CD4-positive, alpha-beta T cell (primary cell): ENCODE measurements at places on chromosomes 3 and 15.

DNA sequence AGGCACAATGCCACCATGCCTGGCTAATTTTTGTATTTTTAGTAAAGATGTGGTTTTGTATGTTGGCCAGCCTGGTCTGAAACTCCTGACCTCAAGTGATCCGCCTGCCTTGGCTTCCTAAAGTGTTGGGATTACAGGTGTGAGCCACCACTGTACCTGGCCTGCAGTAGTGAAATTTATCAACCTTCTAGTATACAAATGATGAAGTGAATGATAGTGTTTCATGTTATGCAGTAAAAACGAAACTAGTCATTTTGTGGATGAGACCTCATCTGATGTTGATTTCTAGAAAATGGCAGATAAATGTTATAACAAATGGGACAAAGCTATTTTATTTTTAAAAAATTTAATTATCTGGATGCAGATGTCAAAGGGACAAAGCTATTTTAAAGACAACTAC lies 32.9 kb downstream of the NXPE3 start:
- peaks cover 22% of the 10 kb centered on the region for H3K4me1 ChIP-seq
- H3K36me3 ChIP-seq = peaks cover 6% of the 10 kb centered on the region
- no peak for DNase-seq
- no peaks in the 10 kb centered on the region for H3K27me3 ChIP-seq
- no peak overlapping the region for H3K4me3 ChIP-seq
- no peak overlapping the region for H3K27ac ChIP-seq

DNA sequence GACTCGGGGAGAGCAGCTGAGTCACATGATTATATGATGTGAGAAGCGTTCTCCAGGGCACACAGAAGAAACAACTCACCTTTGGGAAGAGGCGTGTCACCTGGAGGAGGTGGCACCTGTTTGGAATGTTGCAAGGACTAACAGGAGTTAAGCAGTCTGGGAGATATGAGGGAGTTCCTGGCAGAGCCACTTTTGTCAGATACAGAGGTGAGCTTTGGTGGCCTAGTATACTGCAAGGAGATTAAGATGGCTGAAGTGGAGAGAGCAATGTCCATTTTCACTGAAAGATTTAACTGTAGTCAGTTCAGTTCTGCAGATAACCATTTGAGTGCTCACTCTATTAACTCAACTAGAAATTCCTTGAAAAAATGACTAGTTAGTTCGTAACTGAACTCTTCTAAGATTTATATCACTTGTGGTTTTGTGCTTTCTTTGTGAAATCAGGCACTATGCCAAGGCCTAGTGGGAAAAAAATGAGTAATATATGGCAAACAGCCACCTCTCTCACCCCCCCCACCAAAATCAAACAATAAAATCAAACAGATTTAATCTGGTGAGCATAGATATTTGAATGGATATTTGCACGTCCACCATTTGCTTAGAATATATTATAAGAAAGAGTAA lies 61.3 kb downstream of the CRYBG3 start:
- H3K4me1 ChIP-seq = peaks cover 6% of the 10 kb centered on the region
- H3K27ac ChIP-seq = no peak overlapping the region
- H3K27me3 ChIP-seq = no peaks in the 10 kb centered on the region
- no peak overlapping the region for H3K4me3 ChIP-seq

DNA sequence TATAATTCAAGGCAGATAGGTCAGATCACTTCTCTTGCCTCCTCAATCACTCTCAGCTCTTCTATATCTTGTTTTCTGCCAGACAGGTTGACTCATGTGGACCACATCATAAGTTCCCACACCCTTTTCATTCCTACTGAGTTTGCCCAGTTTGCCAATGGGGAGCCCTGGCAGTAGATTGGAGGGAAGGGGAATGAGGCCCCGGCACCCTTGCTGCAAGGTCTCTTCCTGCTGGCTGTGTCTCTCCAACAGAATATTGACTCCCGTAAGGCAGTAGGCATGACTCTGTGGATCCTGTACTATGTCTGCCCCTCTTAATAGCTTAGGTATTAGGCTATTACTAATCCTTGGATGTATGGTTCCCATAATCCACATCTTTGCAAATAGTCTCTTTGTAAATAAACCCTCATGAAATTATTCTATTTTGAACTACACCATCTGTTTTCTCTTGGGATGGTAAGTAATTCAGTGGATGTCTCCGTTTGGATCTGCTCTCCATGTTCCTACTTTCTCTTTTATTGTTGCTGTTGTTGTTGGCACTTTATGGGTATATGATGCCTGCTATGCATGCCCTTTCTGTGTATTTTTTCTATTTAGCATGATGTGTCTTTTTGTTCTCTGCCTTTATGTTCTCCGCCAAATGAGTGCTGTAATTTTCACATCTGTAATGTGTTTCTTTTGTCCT lies 65.5 kb upstream of the DCBLD2 start:
- no peaks in the 10 kb centered on the region for H3K4me1 ChIP-seq
- no peaks in the 10 kb centered on the region for H3K36me3 ChIP-seq
- H3K27ac ChIP-seq = no peak overlapping the region

DNA sequence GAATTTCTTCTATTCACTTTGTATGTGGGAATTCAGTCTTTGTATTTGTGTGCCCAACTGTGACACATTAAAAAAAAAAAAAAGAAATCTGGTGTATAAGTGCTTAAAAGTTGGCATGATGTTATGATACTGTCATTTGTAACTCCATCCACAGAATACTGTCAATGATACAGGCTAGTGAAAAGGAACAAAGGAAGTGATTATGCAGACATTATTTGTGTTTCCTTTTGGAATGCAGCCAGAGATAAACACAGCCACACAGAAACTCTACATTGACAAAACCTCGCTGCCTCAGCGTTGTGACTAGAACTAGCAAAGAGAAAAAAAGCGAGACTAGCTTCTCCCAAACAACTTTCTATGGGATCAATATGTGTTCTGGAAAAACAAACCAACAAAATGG lies 519.2 kb upstream of the AGTR1 start:
- H3K27me3 ChIP-seq = no peaks in the 10 kb centered on the region
- H3K4me1 ChIP-seq = no peaks in the 10 kb centered on the region
- no peaks in the 10 kb centered on the region for H3K36me3 ChIP-seq

DNA sequence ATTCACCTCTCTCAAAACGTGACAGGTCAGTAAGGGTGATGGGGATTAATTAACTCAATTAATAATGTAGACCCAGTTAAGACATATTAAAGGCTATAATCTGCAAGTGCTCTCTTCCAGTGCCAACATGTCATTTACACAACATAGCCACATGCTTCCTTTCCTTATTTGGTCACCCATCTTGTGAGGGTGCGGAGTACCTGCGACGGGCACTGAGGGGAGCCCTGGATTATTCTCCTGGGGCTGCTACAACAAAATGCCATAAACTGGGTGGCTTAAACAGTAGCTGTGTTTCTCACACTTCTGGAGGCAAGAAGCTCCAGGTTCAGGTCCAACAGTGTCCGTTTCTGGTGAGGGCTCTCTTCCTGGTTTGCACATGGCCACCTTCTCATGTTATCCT lies 157.4 kb upstream of the LRTM1 start:
- H3K27ac ChIP-seq = no peak overlapping the region
- no peaks in the 10 kb centered on the region for H3K36me3 ChIP-seq
- no peak overlapping the region for H3K4me3 ChIP-seq
- DNase-seq = no peak

DNA sequence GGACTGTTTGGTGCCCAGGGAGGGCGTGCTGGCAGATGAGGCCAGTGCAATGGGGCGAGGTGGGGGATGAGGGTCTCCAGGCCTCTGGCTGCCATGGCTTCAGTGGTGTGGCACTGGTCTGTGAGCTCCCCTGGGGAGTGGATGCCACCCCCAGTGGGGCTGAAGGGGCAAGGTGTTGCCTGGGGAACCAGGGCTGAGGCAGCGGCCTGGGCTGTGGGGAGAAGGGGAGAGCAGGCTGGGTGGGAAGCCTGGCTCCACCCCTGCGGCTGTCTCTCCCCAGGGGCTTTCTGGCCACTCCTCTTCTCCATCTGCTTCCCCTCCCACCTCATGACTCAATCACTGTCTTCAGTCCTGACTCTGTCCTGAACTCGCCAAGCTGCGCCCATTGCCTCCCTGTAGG lies 88.4 kb upstream of the TLE3 start:
- H3K27me3 ChIP-seq = no peaks in the 10 kb centered on the region
- H3K4me3 ChIP-seq = no peak overlapping the region
- no peaks in the 10 kb centered on the region for H3K36me3 ChIP-seq
- H3K27ac ChIP-seq = no peak overlapping the region
- no peaks in the 10 kb centered on the region for H3K4me1 ChIP-seq
